ENCODE measurements at places on chromosomes 12 and 14.

DNA sequence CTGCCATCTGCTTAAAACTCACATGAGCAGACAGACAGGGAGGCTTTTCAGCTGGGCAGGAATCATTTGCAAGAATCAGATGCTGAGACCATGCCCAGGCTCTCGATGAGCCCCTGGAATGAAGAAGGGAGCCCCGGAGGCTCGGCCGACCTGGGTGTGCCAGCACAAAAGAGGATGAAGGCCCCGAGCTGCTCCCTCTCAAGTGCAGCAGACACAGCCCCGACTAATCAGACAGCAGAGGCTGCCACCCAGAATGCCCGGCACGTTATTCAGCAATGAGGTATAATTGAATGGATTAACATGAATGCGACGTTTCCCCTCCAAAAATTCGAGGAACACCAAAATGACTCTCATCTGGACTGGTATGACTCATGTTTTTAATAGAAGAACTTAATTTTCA, 58.9 kb downstream of the BCL11B start:
- DNase-seq = no peak

DNA sequence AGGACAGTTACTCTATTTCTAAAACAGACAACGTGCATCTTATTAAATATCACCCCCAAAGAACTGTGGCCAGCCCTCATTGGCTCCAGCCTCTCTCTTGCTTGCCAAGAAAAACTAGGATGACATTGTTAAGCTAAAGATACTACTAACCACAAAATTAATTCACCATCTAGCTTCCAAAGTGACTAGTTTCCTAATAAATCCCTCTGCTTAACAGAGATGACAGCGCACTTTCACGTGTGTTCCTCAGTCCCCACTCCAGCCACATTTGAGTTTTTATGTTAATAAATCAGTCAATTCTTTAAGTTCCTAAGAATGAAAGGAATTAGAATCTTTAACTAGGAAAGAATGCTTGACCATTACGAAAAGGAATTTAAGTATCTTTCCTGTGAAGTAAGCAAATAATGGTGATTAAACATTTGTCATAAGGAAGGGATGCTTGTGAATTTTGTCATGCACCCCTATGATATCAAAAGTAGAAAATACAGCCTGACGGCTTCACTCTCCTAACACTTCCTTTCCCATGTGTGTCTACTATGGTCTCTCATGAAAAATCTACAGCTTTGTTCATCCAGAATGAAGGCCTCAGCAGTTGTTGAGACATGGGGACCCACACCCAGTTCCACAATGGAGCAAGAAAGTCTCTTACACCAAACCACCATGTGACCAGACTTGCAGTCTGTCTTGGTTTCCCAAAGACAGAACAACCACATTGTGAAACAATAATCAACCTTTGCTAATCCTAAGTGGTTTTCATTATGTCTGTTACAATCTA, 8.1 kb downstream of the CORO1C start:
- no peak for DNase-seq

DNA sequence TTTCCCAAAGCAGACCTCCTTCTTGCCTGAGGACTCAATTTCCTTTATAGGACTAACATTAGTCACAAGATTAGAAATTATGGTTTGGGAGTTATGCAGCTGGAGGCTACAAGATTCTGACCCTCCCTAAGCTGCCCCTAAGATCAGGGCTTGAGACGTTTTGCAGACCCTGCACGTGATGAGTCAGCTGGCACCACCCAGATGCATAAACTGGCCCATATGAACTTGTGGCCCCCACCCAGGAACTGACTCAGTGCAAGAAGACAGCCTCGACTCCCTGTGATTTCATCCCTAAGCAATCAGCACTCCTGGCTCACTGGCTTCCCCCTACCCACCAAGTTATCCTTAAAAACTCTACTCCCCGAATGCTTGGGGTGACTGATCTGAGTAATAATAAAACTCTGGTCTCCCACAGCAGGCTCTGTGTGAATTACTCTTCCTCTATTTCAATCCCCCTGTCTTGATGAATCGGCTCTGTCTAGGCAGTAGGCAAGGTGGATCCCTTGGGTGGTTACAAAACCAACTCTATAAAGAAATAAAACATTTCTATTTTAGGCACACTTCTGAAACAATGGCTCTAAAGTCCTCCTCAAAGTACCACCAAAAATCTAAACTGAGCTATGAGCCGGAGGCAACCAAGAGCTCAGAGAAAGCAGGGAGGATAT, 233.4 kb downstream of the TMEM132D start:
- no peak for DNase-seq

DNA sequence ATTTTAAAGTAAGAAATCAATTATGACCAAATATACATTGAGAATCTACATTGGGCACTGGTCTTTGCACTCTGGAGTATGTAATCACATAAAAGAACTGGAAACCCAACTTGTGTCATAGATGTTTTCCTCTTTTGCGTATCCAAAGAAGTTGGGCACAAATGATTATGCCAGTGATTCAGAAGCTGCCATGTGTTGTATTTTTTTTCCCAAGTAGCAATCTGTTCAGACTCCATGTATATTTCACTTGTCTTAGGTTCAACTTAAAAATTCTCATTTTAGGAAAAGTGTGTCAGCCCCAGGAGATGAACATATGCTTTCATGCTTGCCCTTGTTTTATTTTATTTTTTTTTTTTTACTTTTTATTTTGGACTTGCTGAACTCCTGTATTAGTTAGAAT, 441.5 kb downstream of the PDZRN4 start:
- no peak for DNase-seq

- DNase-seq = no peak
Measured at GRCh38 chr14:100325958-100326357, 2.8 kb downstream of the SLC25A47 start.

DNA sequence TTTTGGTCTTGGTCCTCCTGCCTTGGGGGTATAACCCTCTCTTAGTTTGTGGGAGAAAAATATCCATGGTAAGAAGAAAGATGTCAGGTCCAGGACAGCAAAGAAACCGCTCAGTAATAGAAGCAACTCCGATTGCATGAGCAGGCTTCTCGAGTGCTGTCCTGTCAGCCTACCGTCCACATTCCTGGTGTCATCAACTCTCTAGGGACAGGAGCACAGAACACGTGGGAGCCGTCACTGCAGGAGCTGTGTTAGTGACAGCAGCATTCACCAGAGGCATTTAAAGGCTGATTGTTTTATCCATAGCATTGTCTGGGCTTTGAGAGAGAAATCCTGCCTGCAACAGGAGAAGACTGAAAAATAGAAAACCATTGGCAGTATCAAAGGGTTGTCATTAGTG, 244.2 kb downstream of the CACNA1C start:
- DNase-seq = no peak

Data from activated CD4-positive, alpha-beta T cell treated with anti-CD3 and anti-CD28 coated beads for 24 hours (primary cell).